Cardiac septum (tissue), 1 donor: ENCODE measurements at places on chromosomes 11 and 22. TPM values are rescaled to one million over a fixed set of nuclear protein-coding genes. Genes with fewer than 3 reads are reported as not detected.

GRCh38 chr11:59144096-59144495, 1.4 kb downstream of the FAM111A start:
- no peak for DNase-seq

GRCh38 chr22:27612115-27612514, 189.4 kb downstream of the MN1 start:
- DNase-seq = no peak

GRCh38 chr11:81942646-81943045, 791.0 kb downstream of the FAM181B start:
- DNase-seq = no peak

GRCh38 chr22:50560034-50560433, 2.7 kb downstream of the SYCE3 start:
- DNase-seq = no peak

GRCh38 chr11:10495464-10495786, 40.4 kb downstream of the AMPD3 start:
- DNase-seq = no peak

- DNase-seq = peak; percentile 83
Observed at GRCh38 chr11:4459500-4459899, 10.4 kb downstream of the OR52K2 start.

DNA sequence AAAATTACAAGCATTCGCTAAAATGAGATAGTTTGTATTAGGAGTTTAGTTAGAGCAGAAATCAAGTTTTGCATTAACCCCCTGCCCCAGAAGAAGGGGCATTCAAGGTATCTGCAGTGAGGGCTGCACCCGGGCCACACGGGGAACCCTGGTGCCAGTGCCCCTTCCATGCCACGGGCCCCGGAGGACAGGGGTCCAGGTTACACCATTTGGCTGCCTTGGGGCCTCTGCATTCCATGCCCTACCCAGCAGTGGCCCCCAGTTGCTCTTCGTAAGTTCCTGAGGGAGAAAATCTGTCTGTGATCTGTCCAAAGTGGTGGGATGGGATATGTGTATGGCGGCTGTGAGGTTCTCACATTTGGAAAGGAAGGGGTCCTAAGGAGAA, 16.8 kb upstream of the PANX2 start:
- DNase-seq = no peak

DNA sequence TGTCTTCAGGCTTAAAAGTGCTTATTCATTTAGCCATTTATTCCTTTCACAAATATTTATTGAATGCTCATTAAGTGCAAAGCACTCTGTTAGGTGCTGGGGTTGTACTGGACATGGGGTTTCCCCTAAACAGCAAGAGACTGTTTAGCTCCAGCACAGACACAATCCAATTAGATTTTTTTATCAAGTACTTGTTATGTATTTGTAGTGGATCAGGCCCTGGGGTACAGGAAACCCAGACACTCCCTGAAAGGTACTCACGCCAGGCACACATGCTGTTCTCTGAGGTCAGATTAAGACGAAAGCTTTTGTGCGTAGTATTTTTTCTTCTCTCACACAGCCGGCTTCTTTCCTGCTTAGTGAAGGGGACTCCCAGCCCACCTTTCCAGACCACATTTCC, 218.1 kb upstream of the PLET1 start:
- DNase-seq = no peak

GRCh38 chr11:116563028-116563711, 209.6 kb downstream of the BUD13 start:
- no peak for DNase-seq

DNA sequence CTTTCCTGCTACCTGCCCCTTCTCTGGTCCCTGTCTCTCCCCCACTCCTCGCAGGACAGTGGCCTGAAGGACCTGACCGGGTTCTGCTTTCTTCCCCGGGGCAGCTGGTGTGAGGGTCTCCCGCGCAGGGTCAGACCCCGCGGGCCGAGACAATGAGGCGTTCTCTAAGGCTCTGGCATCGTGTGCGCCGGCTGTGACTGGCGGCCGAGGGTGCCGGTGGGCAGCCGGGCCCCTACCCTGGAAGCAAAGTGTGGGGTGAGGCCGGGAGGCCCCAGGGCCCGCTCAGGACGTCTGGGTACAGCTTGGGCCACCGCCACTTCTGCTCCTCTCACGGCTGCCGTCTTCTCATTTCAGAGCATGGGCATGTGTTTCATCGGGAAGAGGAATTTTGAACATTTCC, 16.3 kb downstream of the TRMU start:
- no peak for DNase-seq

GRCh38 chr22:30045494-30045887, 34.8 kb upstream of the HORMAD2 start:
- DNase-seq = no peak

DNA sequence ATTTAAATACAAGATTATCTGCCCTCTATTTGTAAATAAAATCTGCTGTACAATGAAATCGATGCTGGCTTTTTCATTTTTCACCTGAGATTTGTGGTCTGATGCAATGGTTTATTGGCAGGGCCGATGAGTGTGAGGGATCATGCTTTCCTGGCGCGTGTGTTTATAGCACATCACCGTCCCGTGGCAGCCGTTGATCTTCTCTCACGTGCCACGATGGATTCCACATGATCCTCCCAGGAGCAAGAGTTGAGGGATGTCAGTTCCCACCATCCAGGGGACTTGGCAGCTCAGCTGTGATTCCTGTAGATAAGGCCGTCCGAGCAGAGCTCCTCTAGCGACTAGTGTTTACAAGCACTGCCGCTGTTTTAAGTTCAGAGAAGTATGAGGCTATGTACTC, 213.7 kb downstream of the TBC1D22A start:
- DNase-seq = no peak

GRCh38 chr11:102097186-102097585, 13.1 kb upstream of the YAP1 start:
- DNase-seq = no peak

- DNase-seq = no peak
Observed at GRCh38 chr11:132119573-132119972, 749.2 kb downstream of the NTM start.

DNA sequence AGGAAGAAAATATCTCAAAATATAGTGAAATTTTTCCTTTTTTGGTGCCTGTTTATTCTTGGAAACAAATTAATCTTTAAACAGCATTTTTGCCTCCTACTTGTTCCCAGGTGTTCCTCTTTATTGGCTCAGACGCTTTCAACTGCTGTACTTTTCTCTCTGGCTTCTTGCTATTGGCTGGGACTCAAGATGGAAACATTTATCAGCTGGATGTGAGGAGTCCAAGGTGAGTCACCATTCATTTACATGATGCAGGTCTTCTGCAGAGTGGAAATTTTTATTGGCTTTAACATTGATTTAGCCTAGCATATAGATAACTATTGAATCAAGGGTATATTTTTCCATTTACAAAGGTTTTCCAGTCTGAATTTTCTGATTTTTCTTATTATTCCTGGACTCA, 34.4 kb upstream of the DNAJB13 start:
- no peak for DNase-seq

DNA sequence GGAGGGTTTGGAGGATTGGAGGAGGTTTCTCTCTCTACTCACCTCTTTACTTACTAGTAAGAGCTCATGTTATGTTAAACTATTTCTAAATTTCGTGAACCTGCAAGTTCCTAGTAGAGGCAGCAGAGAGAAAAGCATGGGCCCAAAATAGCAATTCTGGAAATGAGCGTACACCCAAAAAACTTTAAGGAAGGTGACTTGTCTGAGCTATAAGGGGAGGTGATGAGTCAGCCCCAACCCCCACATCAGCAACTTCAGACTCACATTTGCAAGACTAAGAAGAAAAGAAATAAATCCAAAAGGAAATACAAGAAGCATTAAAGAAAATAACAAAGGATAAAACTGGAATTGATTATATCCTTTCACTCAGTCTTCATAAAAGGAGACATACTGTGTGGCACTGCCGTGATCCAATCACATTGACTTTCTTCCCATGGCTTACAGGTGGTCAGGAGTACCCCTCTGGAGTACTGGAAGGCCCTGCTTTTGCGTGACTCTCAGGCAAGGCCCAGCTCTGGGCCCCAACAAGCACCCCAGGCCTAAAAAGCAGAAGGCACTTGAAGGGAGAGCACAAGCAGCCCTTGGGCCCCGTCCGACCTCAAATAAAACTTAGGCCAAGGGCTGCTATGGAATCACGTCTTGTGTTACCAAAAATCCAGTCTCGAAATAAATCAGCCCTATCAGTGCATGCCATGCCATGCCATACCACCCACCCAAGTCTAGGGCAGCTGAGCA, 14.3 kb downstream of the PACSIN2 start:
- DNase-seq = no peak

DNA sequence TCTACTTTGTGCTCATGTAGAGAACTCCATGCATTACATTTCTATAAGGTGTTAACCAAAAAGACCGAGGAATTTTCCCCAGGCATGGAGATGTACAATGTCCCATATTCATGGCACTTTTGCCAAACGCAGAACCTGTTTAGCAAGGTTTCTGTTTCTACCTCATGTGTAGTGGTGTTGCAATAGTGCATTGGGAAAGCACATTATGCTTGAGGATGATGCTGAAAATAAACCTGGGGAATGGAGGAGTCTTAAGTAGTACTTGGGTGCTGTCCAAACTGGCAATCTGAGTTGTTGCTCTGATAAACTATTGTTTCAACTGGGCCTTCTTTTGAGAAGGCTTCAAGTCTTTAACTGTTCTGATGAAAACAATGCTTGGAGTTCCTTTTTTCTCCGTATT, 11.5 kb upstream of the MUC15 start:
- no peak for DNase-seq

- DNase-seq = no peak
Observed at GRCh38 chr11:32586576-32587190, 3.1 kb downstream of the EIF3M start.

DNA sequence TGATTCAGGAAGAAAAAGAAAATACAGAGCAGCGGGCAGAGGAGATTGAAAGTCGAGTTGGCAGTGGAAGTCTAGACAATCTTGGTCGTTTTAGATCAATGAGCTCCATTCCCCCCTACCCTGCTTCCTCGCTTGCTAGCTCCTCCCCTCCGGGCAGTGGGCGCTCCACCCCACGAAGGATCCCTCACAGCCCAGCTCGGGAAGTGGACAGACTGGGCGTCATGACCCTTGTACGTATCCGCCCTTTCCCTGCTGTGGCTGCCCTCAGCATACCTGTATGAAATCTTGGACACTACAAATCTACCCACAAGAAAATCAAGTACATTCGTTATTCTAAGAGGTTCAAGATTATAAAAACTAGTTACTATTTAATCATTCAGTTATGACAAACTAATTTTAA, 50.1 kb upstream of the CTTN start:
- DNase-seq = no peak

GRCh38 chr11:35157814-35158700, 19.1 kb downstream of the CD44 start:
- no peak for DNase-seq

- DNase-seq = no peak
Observed at GRCh38 chr11:87366763-87367405, 329.1 kb downstream of the TMEM135 start.

GRCh38 chr11:128026596-128026995, 560.8 kb downstream of the ETS1 start:
- no peak for DNase-seq

DNA sequence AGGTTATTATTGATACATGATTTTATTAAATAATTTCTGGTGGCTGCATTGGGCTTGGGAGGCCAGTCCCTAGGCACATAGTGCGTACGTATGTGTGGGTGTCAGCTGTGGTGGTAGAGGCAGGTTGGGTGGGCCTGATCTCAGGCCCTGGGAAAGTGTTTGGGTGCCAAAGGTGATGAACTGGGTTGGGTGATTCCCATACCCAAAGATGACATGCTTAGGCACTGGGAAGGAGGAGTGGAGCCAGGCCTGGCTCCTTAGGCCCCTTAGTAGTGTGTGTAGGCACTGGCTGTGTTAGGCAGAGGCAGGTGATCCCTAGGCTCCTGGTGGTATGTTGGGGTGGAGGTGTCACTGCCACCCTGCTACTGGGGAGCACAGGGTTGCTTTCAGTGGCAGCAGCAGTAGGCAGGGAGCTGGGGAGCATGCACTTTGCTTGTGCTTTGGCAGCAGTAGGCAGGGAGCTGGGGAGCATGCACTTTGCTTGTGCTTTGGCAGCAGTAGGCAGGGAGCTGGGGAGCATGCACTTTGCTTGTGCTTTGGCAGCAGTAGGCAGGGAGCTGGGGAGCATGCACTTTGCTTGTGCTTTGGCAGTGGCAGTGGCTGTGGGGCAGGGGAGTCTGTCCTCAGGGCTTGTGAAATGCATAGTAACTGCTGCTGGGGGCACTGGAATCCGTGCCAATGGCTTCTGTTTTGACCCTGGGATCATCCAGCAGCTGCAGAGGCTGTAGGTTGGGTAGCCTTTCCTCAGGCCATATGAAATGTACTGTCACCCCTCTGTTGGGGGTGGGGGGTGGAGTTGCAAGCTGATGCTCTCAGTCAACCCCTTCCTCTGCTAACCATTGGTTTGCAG, 84.4 kb downstream of the RRM1 start:
- DNase-seq = peak; percentile 63

GRCh38 chr11:60127311-60127811, 38.9 kb downstream of the MS4A2 start:
- no peak for DNase-seq

DNA sequence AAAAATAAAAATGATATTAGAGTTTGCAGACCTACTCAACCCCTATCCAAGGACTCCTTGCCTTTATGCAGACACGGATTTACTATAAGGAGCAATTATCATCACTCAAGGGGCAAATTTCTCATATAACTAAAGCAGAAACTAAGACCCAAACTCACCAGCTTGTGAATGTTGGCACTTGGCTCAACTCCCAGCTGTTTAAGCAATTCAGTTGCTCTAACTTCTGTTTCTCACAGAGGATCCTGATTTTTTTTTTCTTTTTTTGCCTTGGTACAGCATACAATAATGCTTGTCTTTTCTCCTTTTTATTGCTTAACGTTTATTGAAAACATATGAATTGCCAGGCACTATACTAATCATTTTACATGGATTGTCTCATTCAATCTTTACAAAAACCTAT, 9.6 kb upstream of the CBLIF start:
- no peak for DNase-seq

- DNase-seq = no peak
Observed at GRCh38 chr11:75498556-75499255, 27.0 kb downstream of the GDPD5 start.

Gene SMCO4
- total RNA-seq = 40.0 TPM

Gene KRTAP5-2
- total RNA-seq = not detected

Gene GDPD5
- total RNA-seq = 6.9 TPM

Gene TRIM66
- total RNA-seq = 3.0 TPM

Gene LIF
- 0.78 TPM for total RNA-seq

Gene SYNGR1
- 41.1 TPM for total RNA-seq

Gene TH
- not detected for total RNA-seq

Gene CDC42EP2
- 3.6 TPM for total RNA-seq

Gene XPNPEP3
- 22.0 TPM for total RNA-seq

Gene MPZL2
- 24.2 TPM for total RNA-seq

Gene AMPD3
- total RNA-seq = 3.4 TPM

Gene RIMBP3C
- 0.08 TPM for total RNA-seq

Gene MOV10L1
- total RNA-seq = 0.46 TPM

Gene SELENOO
- total RNA-seq = 12.7 TPM

Gene SLC22A12
- total RNA-seq = not detected

Gene TNNT3
- total RNA-seq = 41.5 TPM

Gene DBX1
- not detected for total RNA-seq
